Natural killer cell treated with Interleukin-12 subunit alpha and Interleukin-12 subunit beta and Interleukin-15 and Interleukin-18, amount 100 ng/mL, for 72 hours (primary cell): ENCODE measurements at places on chromosomes 11 and 22. TPM values are rescaled to one million over a fixed set of nuclear protein-coding genes. Genes with fewer than 3 reads are reported as not detected.

FOLR2 gene
- total RNA-seq, result not detected

MAML2 gene
- total RNA-seq, result 15.9 TPM

CD248 gene
- 0.59 TPM for total RNA-seq

NLRP6 gene
- total RNA-seq, result 0.26 TPM

- H3K27ac ChIP-seq, result no peak overlapping the region
- peaks cover 10% of the 10 kb centered on the region for H3K4me1 ChIP-seq
- no peak overlapping the region for H3K4me3 ChIP-seq
- no peaks in the 10 kb centered on the region for H3K36me3 ChIP-seq
- no peaks in the 10 kb centered on the region for H3K27me3 ChIP-seq
Observed at GRCh38 chr11:6546735-6547134, 49.7 kb downstream of the DNHD1 start.

DNA sequence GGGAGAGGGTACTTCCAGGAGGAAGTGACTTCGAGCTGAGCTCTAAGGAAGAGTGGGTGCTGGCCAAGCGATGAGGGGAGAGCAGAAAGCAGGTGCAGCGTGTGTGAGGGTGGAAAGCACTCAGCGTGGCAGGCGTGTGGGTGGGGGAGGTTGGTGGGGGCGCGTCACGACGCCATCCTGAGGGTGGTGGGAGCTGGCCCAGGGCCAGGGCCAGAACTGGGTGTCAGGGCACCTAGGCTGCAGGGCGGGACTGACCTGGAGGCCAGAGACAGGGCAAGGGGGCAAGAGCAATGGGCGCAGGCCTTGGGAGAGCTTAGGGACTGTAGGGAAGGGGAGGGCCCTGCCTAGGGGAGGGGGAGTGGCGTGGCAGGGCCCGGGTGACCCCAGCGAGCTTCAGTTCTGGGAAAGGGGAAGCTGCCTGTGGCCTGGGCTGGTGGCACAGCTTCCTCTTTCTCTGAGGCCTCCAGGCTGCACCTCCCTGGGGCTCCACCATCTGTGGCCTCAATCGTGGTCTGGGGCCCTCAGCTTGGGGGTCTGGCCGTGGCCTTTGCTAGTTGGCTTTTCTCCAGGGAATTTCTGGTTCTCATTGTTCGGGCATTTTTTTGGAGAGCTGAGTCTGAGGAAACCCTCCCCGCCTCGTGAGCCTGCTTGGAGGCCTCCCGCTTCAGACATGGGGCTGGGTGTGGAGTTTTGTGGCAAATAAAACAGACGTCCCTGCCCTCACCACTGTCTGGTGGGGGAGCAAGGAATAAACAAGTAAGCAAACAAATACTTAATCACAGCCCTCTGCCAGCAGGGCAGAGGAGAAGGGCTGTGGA lies 8.9 kb downstream of the RELT start:
- H3K27ac ChIP-seq, result peak overlapping the region; percentile 70
- H3K4me3 ChIP-seq, result peak overlapping the region; percentile 30
- H3K4me1 ChIP-seq, result peaks cover 52% of the 10 kb centered on the region
- DNase-seq, result no peak
- H3K27me3 ChIP-seq, result no peaks in the 10 kb centered on the region

DNA sequence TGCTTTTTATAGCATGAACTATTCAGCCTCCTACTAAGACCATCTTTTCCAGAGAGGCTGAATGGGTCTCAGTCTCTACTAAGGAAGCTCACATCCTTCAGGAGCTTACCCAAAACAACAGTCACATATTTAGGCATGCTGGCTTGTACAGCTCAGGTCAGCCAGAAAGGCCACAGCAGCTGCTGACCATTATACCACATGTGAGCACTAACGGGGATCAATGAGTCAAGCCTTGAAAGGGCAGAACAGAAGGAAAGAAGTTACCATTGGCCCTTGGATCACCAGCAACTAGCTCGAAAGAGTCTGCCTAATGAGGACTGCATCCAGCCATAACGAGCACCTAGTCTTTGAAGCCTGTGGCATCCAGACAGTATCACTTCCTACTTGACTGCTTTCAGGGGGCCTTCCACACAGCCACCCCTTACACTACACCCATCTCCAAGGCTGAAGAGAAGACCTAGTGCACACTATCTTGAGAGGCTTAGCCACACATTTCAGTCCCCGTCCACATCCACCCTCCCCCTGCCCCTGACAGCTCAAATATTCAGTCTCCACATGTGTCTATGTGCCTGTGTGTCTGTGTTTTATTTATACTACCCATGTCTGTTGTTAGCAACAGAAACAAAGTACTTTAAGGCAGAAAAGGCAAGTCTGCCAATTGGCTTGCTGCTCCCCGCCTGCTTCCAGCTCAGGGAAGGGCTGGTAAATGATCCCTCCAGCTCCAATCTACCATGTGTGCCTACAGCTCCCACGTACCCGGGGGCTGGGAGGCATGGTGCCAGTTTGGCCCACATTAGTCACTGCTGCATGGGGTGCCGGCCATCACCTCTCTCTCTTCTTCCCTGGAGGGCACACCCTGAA lies 95.5 kb downstream of the RPL27A start:
- no peaks in the 10 kb centered on the region for H3K36me3 ChIP-seq
- peaks cover 6% of the 10 kb centered on the region for H3K27me3 ChIP-seq
- H3K4me1 ChIP-seq, result peaks cover 25% of the 10 kb centered on the region
- no peak for DNase-seq
- H3K27ac ChIP-seq, result no peak overlapping the region

DNA sequence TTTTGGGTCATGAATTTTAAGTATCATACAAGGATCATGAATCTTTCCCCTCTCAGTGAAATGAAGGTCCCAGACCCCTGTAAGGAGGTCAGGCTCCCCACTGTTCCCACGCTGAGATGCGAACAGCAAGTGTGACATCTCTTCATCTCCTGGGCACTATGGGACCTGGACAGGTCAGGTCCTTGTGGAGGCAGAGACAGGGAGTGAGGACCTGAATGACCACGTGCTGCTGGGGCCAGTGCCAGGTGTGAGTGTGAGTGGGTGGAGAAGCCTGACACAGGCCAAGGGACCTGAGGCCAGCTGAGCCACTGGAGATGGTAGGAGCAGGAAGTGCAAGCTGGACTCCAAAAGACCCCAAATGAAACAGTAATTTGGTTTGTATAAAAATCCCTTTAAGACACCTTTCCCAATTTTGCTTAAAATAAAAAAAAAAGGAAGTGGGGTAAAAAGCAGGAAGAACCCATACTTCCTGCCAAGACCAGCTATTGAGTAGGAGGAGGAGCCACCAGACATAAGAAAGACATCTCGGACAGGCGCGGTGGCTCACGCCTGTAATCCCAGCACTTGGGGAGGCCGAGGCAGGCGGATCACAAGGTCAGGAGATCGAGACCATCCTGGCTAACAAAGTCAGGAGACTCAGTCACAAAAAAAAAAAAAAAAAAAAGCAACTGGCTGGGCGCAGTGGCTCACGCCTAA lies 35.4 kb upstream of the SERPIND1 start:
- DNase-seq, result no peak
- H3K27me3 ChIP-seq, result no peaks in the 10 kb centered on the region
- no peak overlapping the region for H3K27ac ChIP-seq
- H3K36me3 ChIP-seq, result peaks cover 16% of the 10 kb centered on the region
- H3K4me1 ChIP-seq, result peaks cover 6% of the 10 kb centered on the region

DNA sequence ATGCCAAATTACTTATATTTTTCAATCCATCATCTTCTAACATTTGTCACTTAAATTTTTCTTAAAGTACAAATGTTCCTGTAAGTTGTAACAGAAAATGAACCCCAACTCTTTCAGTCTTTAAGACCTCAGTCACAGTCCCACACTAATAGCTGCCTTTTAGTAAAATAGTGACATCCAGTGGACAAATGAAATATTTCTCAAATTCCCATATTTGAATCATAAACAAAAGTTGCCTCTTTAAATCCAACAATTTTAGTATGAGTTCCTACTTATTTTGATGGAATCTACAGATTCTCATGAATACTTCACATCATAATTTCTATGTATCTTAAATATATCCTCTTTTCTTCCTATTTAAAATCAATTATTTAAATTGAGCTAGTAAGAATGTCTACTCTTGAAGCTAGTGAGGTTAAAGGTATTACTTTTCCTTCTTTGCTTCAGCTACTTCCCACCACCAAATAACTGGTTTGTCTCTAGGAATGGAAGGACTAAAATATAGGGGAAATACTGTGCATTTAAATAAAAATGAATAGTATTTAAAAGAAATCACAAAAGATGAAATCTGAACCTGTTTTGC lies 9.2 kb downstream of the LIN7C start:
- H3K4me1 ChIP-seq, result peaks cover 6% of the 10 kb centered on the region
- DNase-seq, result no peak
- no peak overlapping the region for H3K27ac ChIP-seq
- no peak overlapping the region for H3K4me3 ChIP-seq
- H3K36me3 ChIP-seq, result peaks cover 6% of the 10 kb centered on the region
- no peaks in the 10 kb centered on the region for H3K27me3 ChIP-seq

OR51B2 gene
- not detected for total RNA-seq

LRRC10B gene
- not detected for total RNA-seq

DNA sequence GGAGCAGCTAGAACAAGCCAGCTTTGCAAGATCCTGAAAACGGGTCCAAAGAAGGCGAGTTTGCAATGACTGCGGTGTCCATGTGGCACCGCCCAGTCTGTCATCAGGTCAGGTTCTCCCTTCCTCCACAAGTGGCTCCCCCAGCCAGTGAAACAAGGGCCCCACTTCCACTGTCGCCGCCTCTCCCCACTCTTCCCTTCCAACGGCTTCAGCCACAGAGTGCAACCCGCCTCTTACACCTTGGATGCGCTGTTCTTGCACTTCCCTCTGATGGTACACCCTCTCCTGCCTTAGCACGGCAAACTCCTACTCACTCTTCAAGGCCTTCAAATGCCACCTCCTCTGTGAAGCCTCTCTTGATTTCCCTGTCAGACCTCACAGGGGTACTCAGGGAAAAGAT lies 10.8 kb upstream of the TCF20 start:
- H3K4me1 ChIP-seq, result peaks cover 13% of the 10 kb centered on the region
- no peaks in the 10 kb centered on the region for H3K36me3 ChIP-seq
- H3K27ac ChIP-seq, result no peak overlapping the region

- DNase-seq, result no peak
- H3K27ac ChIP-seq, result no peak overlapping the region
- H3K4me1 ChIP-seq, result no peaks in the 10 kb centered on the region
- H3K27me3 ChIP-seq, result no peaks in the 10 kb centered on the region
- H3K36me3 ChIP-seq, result no peaks in the 10 kb centered on the region
- no peak overlapping the region for H3K4me3 ChIP-seq
Observed at GRCh38 chr11:84384731-84385130, 1098.6 kb upstream of the CCDC90B start.

PARVA gene
- total RNA-seq, result not detected

DNA sequence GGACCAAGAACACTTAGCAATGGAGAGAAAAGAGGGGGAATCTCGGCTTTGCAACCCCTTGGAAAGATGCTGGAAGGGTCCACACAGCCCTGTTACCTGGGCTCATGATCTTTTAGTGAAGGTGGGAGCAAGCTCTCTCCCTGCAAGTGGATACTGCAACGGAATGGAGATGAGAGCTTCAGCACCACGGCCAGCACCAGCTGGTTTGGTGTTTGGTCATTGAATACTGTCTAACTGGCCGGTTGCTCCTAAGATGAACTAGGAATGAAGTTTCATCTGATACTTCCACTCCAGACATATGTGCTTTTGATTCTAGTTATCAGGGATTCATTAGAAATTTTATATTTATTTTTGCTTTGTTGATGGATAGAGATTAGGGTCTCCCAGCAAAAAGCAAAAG lies 16.3 kb downstream of the HTR3A start:
- DNase-seq, result no peak
- no peak overlapping the region for H3K27ac ChIP-seq
- H3K36me3 ChIP-seq, result no peaks in the 10 kb centered on the region

GRCh38 chr11:36407356-36407755 lies 102.7 kb downstream of the TRAF6 start:
- no peaks in the 10 kb centered on the region for H3K27me3 ChIP-seq
- peaks cover 83% of the 10 kb centered on the region for H3K4me1 ChIP-seq
- DNase-seq, result no peak
- peak overlapping the region; percentile 38 for H3K4me3 ChIP-seq
- peaks cover 32% of the 10 kb centered on the region for H3K36me3 ChIP-seq
- peak overlapping the region; percentile 97 for H3K27ac ChIP-seq

GRCh38 chr11:105641433-105641832 lies 31.6 kb downstream of the GRIA4 start:
- no peaks in the 10 kb centered on the region for H3K4me1 ChIP-seq
- no peak for DNase-seq
- H3K36me3 ChIP-seq, result no peaks in the 10 kb centered on the region
- no peaks in the 10 kb centered on the region for H3K27me3 ChIP-seq

DNA sequence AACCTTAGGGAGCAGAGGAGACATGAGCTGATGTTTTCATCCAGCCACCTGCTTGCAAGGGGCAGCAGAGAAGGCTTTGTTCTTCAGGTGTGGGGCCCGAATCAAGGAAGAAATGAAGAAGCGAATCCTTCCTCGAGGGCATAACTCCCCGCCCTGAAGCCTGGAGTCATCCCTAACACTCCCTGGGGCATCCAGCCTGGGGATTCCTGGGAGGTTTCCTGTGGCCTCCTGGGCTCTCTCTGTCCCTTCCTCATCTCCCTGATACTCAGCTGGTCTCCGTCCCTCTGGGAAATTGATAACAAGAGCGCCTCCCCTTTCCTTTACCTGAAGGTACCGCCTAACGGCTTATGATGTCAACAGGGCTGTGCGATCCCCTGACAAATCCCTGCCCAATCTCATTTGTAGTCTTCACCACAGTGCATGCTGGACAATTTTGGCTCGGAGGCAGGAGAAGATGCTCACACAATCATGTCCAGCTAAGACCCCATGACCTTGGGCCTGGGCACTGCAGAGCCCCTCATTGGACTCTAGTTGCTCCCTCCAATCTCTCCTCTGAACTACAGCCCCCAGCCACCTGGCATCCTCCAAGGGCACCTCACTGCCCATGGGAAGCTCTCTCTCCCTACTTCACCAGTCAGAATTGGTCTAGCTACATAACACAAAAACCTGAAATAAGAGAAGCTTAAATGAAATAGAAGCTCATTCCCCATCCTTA lies 80.6 kb upstream of the RTL6 start:
- no peak overlapping the region for H3K4me3 ChIP-seq
- DNase-seq, result no peak
- H3K27me3 ChIP-seq, result peaks cover 45% of the 10 kb centered on the region
- H3K4me1 ChIP-seq, result no peaks in the 10 kb centered on the region
- no peaks in the 10 kb centered on the region for H3K36me3 ChIP-seq
- no peak overlapping the region for H3K27ac ChIP-seq
